LHCN-M2 (cell line): ENCODE measurements at places on chromosomes 2 and 18.
A peak's percentile ranks its signal among the peaks of the same experiment; 100 is the strongest.

DNA sequence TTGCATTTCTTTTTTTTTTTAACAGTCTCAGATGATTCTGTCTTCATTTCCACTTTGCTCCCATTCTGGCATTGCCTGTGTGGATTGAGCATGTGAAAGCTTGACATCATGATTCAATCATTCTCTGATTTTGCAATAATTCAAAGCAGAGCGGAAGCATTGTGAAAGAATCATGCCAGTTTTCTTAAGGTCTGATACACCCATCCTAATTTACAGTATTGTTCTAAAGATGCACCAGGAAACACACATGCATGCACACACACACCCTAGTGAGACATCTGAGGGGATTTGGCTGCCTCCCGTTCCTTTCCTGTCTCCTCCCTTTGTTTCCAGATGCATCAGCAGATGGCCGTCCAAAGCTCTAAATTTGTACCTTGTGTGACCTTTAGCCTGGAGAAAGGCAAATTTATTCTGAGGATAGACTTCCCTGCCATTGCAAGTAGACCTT, 97.3 kb downstream of the FMNL2 start:
- DNase-seq: peak; percentile 83

GRCh38 chr2:225532096-225532495, 132.6 kb downstream of the NYAP2 start:
- DNase-seq: no peak

GRCh38 chr2:27281855-27282559, at the start of gene TRIM54:
Gene TRIM54, plus strand, starts transcription at chr2:27282429. Its CDS starts 303 bp downstream, at chr2:27282732.
- DNase-seq: peak; percentile 61

GRCh38 chr2:239548451-239548871, 147.6 kb upstream of the HDAC4 start:
- no peak for DNase-seq

DNA sequence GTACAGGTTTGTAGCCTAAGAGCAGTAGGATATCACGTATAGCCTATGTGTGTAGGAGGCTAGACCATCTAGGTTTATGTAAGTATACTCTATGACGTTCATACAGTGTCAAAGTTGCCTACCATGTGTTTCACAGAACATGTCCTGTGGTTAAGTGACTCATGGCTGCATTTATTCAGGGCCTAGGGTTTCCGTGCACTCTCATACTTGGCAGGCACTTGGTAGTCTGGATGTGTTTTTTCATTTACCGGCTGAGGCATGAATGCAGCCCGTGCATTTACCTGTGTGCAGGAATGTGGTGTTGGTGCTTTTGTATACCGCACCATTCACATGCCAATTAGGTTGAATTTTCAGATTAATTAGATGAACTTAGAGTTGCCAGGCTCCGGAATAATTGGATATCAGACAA, 43.4 kb downstream of the MYL12B start:
- peak; percentile 92 for DNase-seq

- DNase-seq: no peak
Measured at GRCh38 chr2:111030260-111030891, 90.3 kb upstream of the BCL2L11 start.

- DNase-seq: peak; percentile 78
Measured at GRCh38 chr2:10137053-10137843, 14.7 kb downstream of the RRM2 start.

DNA sequence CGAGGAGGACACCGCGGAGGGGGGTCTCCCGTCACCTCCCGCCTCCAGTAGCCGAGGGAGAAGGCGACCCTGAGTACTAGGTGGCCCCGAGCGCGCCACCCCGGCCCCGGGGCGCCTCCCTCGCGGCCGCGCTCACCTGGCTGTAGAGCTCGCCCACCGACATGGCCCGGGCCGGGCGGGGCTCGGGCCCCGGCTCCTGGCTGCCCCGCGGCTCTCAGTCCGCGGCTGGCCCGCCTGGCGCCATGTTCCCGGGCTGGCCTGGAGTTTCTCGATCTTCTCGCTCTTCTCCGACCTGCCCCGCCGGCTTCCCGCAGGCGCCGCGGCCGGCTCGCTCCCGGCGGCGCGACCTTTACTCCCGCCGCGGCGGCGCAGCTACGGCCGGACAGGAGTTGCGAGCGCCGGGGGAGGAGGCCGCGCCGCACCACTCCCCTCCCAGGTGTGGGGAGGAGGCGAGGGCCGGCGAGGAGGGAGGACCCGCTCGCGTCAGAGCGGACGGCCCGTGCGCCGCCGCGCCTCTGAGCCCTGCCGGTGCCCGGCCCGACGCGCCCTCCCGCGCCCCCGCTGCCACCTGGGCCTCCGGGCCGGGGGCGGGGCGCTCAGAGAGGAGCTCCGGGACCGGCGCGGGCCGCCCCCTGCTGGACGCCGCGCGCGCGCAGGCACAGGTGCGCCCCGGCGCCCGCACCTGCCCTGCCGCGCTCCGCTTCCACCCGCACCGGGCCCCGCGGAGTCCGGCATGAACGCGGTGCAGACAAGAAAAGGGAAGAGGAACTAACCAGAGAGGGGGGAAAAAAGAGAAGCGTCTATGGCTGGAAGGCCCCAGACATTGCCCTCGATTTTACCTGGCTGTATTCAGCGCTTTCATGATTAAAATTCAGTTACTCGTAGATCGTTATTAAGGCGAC, at the start of gene MYO5B:
TSS of gene MYO5B (minus strand) at position 517 of the 902 bp plus-strand sequence. CDS start at position 163, 354 bp downstream.
- DNase-seq: no peak

GRCh38 chr2:12615509-12615908, 101.2 kb upstream of the TRIB2 start:
- no peak for DNase-seq

DNA sequence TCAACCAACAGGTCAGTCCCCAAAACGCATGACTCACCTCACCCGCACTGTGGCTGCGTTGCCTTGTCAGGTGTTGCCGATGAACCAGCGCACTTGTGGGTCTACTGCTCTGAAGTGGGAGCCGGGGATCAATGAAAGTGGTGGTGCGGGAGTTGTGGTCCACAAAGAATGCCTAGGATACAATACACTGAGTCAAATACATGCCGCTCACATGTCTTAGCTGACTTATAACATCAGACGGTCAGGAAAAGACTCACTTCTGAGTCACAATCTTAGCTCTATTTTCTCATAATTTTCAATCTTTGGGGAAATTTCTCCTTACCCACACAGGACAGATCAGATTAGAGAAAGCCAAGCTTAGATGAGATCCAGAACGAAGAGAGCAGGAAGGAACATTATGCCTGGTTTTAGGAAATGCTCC, 107.1 kb upstream of the STK17B start:
- peak; percentile 89 for DNase-seq

DNA sequence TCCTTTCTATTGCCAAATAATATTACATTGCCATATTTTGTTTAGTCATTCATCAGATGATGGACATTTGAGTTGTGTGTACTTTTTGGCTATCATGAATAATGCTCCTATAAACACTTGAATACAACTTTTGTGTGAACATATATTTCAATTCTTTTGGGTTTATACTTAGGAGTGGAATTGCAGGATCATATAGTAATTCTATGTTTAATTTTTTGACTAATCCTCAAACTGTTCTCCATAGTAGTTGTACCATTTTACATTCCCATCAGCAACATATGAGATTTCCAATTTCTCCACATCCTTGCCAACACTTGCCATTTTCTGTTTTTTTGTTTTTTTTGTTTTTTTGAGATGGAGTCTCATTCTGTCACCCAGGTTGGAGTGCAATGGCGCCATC, 87.2 kb downstream of the B3GNT2 start:
- no peak for DNase-seq

DNA sequence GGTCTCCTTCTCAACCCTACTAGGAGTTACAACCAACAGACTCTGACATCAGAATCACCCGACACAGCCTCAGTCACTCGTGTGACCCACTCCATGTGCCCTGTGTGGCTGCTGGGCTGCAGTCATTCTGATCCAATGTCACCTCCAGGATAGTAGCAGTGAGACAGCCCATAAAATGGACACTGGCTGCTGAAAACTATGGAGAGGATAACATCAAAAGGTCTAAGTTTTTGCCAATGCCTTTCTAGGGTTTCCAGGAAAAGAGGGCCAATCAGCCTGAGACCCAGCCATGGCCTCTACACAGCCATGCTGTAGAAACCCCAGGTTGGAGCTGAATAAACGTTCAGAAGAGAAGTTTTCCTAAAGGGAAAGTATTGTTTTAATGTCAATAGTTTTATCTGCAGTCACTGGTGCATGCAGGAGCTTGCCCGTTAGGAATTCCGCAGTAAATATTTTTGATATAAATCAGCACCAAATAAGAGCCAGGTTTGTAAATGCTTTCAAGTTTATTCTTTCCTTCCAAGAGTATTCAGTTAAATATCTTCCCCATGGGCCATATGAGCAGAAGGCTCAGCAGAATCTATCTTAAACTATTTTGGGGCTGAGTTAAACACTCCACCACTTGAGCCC, 92.2 kb upstream of the PID1 start:
- DNase-seq: no peak

DNA sequence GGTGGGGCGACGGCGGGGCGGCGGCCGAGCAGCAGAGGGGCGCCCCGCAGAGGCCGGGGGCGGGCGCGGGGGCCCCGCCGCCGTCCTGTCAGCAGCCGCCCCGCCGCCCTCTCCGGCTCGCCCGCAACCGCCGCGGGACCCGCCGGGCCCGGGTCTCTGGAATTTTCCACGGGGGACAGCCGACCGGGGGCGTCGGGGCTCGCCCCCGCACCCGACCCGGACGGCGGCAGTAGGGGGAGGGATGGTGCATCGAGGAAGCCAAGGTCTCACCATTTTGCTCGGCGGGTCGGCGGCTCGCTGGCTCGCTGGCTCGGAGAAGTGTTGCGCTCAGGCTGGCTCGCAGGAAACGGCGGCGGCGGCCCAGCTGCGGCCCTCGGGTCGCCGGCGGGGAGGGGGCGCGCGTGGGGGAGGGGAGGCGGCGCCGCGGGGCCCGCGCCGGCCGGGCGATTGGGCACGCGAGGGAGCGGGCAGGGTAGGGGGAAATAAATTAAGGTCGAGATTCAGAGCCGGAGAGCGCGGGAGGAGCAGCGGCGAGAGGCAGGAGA, 405 bp downstream of the PPP3R1 start:
- no peak for DNase-seq

DNA sequence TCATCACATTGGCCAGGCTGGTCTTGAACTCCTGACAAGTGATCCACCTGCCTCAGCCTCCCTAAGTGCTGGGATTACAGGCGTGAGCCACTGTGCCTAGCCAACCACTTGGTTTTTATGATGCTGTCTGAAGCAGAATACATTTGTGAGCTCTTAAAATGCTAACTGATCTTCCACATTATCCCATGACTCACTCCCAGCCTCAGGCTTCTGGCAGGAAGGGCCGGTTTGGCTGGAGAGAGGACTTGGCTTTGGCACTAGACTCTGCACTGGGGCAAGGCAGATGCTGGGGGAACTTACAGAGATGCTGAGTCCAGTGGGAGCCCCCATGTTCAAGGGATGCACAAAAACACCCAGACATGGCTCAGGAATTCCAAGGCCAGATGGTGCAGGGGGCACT, 40.5 kb upstream of the SH3BP4 start:
- peak; percentile 44 for DNase-seq

- DNase-seq: no peak
Measured at GRCh38 chr2:430291-431040, 142.6 kb upstream of the ALKAL2 start.

GRCh38 chr2:133287709-133288108, 280.6 kb downstream of the NCKAP5 start:
- peak; percentile 82 for DNase-seq

DNA sequence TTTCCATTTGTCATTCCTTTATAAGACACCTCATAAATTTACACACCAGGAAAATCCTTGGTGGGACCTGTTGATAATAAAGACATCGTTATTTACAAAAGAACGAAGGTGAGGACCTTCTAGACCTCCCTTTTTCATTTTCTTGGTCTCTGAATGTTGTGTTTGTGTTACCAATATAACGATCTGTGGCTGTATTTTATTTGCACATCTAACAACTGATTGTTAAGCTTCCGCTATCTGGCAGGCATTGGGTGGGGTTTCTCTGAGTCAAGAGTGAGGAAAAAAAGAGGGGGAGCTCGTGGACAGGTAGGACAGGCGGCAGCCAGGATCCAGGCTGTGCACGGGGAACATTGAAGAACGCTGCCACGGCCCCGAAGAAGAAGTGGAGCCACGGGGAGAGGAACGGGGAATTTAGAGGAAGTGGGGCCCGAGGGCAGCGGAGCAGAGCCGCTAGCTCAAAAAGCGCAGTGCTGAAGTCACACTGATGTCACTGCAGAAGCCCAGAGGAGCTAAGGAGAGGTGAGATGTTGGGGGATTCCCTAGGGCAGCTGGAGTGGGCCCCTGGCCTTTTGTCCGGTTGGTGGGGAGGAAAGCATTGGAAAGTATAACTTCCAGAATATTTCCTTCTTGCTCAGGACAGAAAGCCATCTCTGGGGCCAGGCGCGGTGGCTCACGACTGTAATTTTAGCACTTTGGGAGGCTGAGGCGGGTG, 20.9 kb upstream of the DNMT3A start:
- no peak for DNase-seq

GRCh38 chr2:205188239-205189138, 493.8 kb upstream of the NRP2 start:
- DNase-seq: peak; percentile 70
